ENCODE measurements at places on chromosomes 2 and 18.

DNA sequence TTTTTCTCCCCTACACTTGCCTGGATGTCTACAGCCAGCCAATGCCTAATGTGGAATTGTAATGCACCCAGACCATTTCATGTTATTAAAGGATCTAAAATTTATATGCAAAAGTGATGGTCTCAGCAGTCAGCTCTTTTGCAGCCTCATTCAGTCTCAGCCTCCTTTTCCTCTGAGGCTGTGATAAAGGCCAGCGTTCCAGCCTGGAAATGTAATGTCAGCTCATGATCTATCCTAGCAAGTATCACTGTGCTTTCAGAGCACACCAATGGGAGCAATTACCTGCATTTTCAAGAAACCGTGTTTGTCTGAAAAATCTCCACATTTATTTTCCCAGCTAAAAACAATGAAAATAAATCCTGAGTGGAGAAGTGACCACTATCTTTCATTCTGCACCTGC lies 274.6 kb downstream of the CDH20 start:
- no peak for DNase-seq

DNA sequence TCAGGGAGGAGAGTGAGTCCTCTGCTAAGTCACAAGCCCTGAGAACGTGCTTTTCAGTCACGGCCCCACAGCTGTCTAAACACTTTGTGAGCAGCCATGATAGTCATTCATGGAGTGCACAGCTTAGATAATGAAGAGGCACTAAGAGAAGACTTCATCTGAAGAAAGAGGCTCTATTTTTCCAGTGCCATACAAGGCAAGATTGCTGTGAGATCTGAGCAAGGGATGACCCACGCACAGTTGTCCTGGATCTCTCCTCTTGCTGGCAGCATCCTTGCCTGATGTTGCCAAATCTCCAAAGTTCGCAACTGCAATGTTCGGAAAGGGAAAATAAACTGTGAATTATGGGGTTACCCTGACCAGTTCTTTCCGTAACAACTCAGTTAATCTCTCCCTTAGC lies 418.7 kb downstream of the MEIS1 start:
- DNase-seq: no peak

- DNase-seq: no peak
Observed at GRCh38 chr2:172496160-172496608, 59.7 kb upstream of the PDK1 start.

GRCh38 chr2:140929849-140930248 lies 1201.0 kb downstream of the LRP1B start:
- peak; percentile 22 for DNase-seq

DNA sequence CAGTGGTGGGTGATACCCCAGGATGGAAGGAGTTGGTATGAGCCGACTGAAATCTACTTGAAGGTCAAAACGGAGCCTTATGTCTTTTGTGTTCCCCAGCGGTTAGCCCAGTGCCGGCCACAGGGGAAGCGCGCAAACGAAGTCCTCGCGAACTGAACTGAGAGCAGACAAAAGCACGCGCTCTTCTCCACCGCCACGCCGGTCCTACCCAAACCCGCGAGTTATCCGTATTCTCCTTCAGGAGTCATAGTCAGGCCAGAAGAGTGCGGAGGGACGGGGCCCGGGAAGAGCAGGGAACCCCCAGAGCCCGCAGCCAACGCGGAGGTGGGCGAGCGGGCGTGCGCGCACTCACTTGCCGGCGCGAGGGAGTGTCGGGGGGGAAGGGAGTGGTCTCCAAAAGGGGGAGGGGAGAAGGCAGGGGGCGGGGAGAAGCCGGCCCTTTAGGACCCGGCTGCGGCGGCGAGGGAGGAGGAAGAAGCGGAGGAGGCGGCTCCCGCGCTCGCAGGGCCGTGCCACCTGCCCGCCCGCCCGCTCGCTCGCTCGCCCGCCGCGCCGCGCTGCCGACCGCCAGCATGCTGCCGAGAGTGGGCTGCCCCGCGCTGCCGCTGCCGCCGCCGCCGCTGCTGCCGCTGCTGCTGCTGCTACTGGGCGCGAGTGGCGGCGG lies at the start of gene IGFBP2:
Gene IGFBP2 (plus strand): TSS at position 469 of the 664 bp plus-strand sequence. CDS start 104 bp downstream, at position 573.
- DNase-seq: peak; percentile 80

- no peak for DNase-seq
Observed at GRCh38 chr18:62505669-62506494, 16.9 kb upstream of the ZCCHC2 start.

DNA sequence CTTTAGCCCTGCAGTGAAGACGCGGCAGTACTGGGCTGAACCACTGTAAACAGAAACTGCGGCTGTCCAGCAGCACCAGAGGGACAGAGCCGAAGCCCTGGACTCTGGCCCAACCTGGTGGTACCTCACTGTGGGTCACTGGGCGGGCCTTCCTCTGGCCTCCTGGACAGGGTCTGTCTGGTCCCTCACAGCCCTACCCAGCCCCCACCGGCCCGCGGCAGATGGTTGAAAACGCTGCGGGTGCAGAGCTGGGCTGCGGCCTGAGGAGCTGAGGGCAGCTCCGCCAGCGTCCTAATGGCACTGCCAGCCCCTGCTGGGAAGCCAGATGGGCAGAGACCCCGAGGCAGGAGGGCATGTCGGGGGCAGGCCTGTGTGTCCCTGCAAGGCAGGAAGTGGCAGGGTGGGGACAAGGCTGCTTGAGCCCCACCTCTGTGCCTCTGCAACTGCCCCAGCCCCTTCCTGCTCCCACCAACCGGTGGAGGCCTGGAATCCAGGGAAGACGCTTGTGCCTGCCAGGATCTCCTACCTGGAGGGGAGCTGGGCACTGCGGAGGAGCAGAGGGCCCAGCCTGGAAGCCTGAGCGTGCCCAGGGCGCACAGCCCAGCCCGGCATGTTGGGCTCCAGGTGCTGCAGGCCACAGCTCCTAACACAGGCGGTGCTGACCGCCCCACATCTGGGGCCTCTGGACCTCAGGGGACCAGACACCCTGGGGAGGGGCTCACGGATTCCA lies 36.3 kb downstream of the HS6ST1 start:
- no peak for DNase-seq

DNA sequence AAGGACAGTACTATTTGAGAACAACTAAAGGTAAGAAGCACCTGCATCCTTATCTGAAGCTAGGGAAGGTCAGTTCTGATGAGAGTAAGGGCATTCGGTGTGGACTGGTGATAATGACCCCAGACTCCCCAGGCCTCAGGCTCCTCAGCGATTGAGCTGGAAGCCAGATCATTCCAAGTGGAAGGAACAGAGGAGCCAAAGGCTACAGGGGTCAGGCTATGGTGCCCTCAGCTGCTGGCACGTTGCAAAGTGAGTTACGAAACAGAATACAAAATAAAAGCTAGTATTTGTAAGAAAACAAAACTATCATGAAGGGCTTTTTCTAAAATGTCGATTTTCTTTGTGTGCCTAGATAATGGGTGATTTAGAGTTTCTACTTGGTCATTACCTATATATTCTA lies 168.5 kb upstream of the LRRTM1 start:
- DNase-seq: no peak

DNA sequence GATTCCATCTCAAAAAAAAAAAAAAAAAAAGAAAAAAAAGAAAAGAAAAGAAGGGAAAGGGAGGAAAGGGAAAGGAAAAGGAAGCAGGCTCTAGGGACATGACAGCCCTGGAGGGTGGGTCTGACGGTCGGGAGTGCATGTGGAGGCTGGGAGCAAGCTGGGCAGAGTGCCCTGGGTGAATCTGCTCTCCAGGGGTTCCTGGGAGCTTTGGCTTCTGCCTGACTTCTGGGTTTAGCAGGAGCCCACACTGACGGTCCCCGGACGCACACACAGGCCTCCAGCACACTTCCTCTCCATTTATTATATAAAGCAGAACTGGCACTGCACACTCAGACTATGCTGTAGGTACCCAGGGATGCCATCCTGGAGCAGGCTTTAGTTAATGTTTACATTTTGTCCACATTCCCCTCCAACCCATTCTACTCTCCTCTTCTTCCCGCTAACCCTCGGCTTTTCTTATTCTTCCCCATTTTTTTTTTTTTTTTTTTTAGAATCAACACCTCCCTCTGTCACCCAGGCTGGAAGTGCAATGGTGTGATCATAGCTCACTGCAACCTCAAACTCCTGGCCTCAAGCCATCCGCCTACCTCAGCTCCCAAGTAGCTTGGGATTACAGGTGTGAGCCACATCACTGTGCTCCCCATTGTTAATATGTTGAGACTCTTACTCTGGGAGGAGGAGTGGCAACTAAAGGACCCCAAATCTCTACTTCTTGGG lies 151.1 kb upstream of the SLC1A4 start:
- no peak for DNase-seq

GRCh38 chr18:41146301-41146700 lies 808.7 kb upstream of the PIK3C3 start:
- DNase-seq: no peak
